ENCODE measurements at places on chromosomes 5 and 9. TPM values are rescaled to one million over a fixed set of nuclear protein-coding genes. Genes with fewer than 3 reads are reported as not detected.

MAMDC2 gene
- total RNA-seq, result not detected

GRCh38 chr9:13239660-13240059, 39.8 kb downstream of the MPDZ start:
- no peak for DNase-seq

GRCh38 chr5:133652951-133653759, 40.8 kb upstream of the FSTL4 start:
- DNase-seq, result no peak

- no peak for DNase-seq
Observed at GRCh38 chr5:76299592-76299991, 103.5 kb upstream of the IQGAP2 start.

GRCh38 chr9:4116071-4116581, 183.7 kb downstream of the GLIS3 start:
- no peak for DNase-seq

CER1 gene
- not detected for total RNA-seq

DNA sequence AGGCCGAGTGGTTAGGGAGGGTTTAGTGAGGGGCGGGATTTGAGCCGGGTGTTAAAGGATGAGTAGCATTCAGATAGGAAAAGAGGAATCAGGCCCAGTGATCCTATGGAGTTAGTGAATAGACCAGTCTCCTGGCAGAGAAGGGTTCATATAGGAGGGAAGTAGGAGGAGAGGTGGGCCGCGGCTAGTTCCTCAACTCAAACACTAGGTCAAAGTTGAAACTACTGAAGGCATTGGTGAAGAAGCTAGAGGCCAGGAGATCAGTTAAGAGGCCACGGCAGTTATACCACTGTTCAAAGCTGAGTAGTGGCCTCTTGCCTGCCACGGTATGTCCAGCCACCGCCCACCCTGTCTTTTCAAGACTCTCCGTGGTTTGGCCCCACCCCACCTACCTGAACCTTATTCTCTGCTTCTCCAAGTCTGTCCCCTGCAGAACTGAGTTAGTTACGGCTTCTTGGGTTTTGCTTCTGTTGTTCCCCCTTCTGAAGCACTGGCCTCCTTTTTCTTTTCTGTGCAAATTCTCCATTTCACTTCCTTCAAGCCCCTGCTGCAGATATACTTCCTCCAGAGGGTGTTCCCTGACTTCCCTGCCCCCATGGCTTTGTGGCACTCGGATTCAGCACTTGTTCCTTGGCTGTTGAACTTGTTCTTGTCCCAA, 1.8 kb downstream of the ZBTB34 start:
- peak; percentile 53 for DNase-seq

AJM1 gene
- total RNA-seq, result 2.9 TPM

PELO gene
- 6.4 TPM for total RNA-seq

GPR151 gene
- total RNA-seq, result not detected

- DNase-seq, result no peak
Observed at GRCh38 chr5:157088342-157088990, 20.4 kb downstream of the HAVCR2 start.

- no peak for DNase-seq
Observed at GRCh38 chr5:159030357-159030756, 69.4 kb downstream of the EBF1 start.

NR2F1-AS1 gene
- total RNA-seq, result not detected

SLC25A48 gene
- not detected for total RNA-seq

- DNase-seq, result no peak
Observed at GRCh38 chr5:84260939-84261338, 123.7 kb downstream of the EDIL3 start.

GRCh38 chr9:114958021-114958843, 27.8 kb upstream of the TNFSF8 start:
- no peak for DNase-seq

- DNase-seq, result no peak
Observed at GRCh38 chr5:126492939-126493338, 69.7 kb downstream of the GRAMD2B start.

MYMK gene
- total RNA-seq, result not detected

MVB12B gene
- total RNA-seq, result 9.8 TPM

PCDHGA5 gene
- 1.7 TPM for total RNA-seq

DNA sequence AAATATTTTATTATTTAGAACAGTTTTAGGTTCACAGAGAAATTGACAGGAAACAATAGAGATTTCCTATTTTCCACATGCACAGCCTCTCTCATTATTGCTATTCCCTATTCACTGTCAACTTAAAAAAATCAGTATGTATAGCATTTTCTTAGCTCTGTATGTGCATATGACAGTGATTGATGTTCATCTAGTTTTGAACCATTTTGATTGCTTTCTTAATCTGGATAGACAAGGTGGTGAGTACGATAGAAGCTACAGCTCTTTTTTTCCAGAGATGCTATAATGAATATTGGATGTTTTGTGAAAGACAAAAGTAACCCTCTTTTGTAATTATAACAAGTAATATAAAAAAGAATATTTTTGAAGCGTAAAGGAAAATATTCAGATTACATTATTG, 201.2 kb upstream of the ARRDC3 start:
- DNase-seq, result no peak

GRCh38 chr9:83330207-83331196, 207.7 kb downstream of the FRMD3 start:
- no peak for DNase-seq

All from B cell (primary cell).